B cell (primary cell): ENCODE measurements at places on chromosomes 6 and 20. TPM values are rescaled to one million over a fixed set of nuclear protein-coding genes. Genes with fewer than 3 reads are reported as not detected.

Gene SMIM29
- total RNA-seq, result 41.1 and 43.6 TPM in 2 replicates

Gene PHACTR1
- 121 and 129 TPM in 2 replicates for total RNA-seq

Gene BFSP1
- not detected in 2 replicates for total RNA-seq

Gene HLA-DQA1
- 463 and 489 TPM in 2 replicates for total RNA-seq

GRCh38 chr6:1619673-1620503 is 10.2 kb downstream of the FOXC1 start:
- peak overlapping the region; percentile 47 for H3K4me3 ChIP-seq
- peak; percentile 64 for DNase-seq
- H3K36me3 ChIP-seq, result no peaks in the 10 kb centered on the region
- H3K27ac ChIP-seq, result no peak overlapping the region
- peaks cover 30% of the 10 kb centered on the region for H3K4me1 ChIP-seq

DNA sequence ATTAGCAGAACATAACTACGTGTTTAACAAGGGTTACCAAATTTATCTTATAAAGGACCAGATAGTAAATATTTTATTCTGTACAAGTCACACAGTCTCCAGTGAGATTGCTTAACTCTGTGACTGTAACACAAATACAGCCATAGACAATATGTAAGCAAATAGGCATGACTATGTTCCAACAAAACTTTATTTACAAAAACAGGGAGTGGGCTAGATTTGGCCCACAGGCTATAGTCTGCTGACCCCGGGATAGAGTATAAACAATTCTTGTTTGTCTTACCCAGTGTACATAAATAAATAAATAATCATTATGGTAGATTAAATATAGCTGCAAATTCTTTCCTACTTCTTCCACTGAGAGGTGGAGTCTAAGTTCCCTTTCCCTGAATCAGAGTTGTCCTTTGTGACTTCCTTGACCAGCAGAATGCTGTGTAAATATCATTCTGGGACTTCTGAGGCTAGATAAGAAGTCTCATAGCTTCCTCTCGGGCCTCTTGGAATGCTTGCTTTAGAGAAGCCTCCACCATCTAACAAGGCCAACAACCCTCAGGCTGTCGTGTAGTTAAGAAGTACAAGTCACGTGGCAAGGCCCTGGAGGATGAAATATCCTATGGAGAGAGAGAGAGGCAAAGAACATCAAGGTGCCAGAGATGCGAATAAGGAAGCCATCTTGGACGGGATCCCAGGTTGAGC is 59.1 kb upstream of the TMEM244 start:
- no peak overlapping the region for H3K4me3 ChIP-seq
- no peaks in the 10 kb centered on the region for H3K27me3 ChIP-seq
- H3K4me1 ChIP-seq, result no peaks in the 10 kb centered on the region
- no peak overlapping the region for H3K27ac ChIP-seq
- DNase-seq, result no peak
- no peaks in the 10 kb centered on the region for H3K36me3 ChIP-seq
